ENCODE measurements at places on chromosomes 1 and 21.

- DNase-seq: no peak
Observed at GRCh38 chr1:100364697-100365096, 12.4 kb downstream of the CDC14A start.

GRCh38 chr1:14520514-14521163 lies 77.8 kb upstream of the KAZN start:
- no peak for DNase-seq

GRCh38 chr1:158043232-158043631 lies 49.8 kb downstream of the KIRREL1 start:
- DNase-seq: no peak

DNA sequence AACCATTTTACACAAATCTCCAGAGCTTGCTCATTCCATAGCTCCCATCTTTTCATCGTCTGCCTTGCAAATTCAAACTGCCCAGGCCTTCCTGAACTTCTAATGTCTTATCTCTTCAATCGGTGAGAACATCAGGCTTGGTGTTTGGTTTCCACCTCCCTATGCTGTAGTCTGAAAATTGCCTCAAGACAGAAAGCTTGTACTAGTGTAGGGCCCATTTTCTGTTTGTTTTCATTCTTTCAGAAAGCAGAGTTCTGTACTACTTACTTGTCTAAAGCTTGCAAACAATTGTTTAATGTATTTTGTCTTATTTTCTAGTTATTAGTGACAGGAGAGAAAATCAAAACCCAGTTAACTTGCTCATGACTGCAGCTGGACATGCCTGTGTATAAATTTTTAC lies 16.8 kb downstream of the HOOK1 start:
- DNase-seq: no peak

DNA sequence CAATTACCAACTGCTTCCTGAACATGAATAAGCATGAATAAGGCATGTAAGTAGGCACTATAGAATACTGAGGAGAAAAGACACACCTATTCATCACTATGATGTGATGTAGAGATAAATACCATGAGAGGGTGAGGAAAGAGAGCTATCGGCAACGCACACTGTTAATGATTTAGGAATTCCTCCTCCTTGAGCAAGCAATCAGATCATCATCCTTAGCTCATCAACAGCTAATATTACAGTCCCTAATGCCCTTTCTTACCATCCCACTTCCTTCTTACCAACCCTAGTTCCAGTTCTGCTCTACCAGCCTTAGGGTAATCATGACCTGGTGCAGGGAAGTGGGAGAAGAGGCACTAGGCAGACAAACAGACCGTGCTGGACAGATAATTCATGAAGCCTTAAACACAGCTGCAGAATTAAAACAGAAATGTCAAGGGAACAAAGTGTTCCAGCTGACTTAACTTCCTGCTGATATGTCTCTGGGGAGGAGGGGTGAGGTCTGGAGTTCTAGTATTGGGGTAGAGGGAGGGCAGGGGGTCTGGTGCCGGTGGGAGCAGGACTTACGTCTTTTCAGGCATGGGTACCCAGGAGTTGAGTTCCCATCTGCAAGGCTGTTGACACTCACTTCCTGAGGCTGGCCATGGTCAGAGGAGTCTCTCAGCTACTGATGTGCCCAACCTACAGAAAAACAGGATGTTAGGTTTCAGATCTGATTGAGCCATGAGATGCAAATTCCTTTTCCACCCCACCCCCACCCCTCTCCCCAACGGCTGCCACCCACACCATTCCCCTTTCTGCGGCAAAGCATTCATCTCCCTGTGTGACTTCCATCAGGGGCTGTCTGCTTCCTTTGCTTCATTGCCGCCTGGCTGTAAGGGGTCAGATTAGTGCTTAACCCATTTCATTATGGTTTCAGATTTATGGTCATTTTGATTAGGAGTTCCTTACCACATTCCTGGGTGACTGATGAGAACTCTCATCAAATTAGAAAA lies 12.6 kb upstream of the RCSD1 start:
- no peak for DNase-seq

- peak; percentile 51 for DNase-seq
Observed at GRCh38 chr1:182615468-182616129, 11.4 kb upstream of the RGS16 start.

GRCh38 chr1:26938004-26938658 lies 16.6 kb downstream of the NUDC start:
- DNase-seq: no peak

All from NCI-H1930 (cell line).